ENCODE measurements at places on chromosomes 7 and 10.

DNA sequence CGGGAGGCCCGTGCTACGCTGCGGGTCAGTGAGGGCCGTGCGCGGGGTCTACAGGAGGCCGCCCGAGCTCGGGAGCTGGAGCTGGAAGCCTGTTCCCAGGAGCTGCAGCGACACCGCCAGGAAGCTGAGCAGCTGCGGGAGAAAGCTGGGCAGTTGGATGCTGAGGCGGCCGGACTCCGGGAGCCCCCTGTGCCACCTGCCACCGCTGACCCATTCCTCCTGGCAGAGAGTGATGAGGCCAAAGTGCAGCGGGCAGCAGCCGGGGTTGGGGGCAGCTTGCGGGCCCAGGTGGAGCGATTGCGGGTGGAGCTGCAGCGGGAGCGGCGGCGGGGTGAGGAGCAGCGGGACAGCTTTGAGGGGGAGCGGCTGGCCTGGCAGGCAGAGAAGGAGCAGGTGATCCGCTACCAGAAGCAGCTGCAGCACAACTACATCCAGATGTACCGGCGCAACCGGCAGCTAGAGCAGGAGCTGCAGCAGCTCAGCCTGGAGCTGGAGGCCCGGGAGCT, 7.0 kb downstream of the LZTS2 start:
- DNase-seq: no peak

DNA sequence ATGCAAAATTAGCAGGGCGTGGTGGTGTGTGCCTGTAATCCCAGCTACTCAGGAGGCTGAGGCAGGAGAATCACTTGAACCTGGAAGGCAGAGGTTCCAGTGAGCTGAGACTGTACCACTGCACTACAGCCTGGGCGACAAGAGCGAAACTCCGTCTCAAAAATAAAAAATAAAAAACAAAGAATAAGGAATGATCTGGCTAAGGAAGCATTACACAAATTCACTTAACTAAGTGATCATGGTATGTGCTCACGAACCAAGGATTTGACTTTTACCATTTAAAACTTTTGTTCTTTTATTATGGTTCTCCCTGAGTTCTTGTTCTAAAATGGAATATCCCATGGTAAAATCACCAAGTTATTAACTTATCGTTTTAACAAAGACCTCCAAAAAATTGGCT, 71.2 kb downstream of the SIRT1 start:
- DNase-seq: no peak

DNA sequence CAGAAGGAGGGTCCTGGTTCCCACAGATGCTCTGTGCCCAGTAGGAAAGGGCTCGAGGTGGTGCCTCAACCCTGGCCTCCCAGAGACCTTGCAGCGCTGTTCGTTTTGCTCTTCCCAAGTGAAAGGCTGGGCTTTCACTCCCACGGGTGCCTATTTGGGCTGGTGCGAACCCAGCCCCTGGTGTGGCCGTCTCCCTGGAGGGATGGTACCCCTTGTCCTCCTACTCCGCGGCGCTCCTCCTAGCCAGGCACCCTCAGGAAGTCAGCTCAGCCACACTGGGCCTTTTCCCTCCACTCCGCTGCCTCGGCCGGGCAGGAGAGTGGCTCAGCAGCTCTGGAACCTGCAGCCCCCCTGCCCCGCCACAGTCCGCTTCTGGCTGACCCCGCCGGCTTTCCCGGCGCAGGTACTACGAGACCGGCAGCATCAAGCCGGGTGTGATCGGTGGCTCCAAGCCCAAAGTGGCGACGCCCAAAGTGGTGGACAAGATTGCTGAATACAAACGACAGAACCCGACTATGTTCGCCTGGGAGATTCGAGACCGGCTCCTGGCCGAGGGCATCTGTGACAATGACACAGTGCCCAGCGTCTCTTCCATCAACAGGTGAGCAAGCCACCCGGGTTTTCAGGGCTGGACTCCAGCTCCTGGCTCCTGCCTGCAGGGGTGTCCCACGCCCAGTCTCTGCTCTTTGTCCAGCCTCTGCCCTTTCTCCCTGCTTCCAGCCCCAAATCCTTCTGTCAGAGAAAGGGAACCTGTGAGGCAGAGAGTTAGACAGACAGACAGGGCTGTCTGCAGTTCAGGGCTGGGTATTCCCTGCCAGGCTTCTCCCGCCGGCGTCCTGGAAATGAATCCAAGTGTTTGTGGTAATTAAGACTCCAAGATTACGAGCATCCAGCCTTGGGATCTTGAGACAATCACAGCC, 5.2 kb downstream of the PAX2 start:
- DNase-seq: no peak

DNA sequence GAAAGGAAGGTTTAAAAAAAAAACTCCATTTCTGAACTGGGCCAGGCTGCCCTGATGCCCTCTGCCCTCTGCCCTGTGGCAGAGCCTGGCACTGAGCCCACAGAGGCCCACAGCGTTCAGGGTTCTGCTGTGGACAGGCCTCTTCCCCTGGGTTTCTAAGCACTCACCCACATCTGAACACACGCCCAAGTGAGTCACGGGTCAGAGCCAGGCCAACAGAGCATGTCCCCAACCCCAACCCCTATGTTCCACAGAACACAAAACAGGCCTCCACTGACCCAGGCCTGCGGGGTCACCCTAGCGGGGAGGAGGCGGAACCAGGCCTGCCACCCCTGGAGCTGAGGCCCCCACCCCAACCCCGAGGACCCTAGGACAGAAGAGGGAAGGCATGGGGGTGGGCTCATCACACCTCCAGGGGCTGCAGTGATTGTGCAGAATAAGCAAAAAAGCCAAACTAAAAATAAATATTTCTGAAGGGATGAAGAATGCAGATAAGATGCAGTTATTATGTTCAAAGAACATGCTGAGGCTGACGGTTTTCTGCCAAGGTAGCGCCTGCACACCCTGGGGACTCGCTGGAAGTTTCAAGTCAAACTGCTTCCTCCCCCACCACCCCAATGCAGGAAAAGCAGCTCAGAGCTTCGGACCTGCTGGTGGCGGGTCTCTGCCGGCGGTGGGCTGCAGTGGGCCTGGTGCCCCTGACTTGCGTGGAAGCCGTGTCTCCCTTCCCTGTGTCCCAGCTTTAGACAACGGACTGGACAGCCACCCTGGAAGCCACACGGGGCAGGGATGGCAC, 5.4 kb downstream of the WDR86 start:
- DNase-seq: no peak

DNA sequence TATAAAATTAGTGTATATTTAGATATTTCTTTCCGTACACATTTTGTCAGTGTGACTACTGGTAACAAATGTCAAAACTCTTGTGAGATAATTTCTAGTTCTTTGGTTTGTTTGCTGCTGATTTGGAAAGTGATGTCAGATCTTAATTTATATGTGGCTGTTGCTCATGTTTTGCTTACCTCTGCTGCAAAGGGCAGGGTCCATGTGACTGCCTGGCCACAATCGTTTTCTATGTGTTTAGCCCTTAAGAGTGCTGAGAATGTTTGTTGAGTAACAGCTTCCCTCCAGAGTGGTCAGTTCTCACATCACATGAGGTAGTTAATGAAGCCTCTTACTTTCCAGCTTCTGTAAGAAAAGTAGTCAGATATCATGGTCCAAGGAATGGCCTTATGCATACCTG, 4.2 kb downstream of the NRBF2 start:
- no peak for DNase-seq

DNA sequence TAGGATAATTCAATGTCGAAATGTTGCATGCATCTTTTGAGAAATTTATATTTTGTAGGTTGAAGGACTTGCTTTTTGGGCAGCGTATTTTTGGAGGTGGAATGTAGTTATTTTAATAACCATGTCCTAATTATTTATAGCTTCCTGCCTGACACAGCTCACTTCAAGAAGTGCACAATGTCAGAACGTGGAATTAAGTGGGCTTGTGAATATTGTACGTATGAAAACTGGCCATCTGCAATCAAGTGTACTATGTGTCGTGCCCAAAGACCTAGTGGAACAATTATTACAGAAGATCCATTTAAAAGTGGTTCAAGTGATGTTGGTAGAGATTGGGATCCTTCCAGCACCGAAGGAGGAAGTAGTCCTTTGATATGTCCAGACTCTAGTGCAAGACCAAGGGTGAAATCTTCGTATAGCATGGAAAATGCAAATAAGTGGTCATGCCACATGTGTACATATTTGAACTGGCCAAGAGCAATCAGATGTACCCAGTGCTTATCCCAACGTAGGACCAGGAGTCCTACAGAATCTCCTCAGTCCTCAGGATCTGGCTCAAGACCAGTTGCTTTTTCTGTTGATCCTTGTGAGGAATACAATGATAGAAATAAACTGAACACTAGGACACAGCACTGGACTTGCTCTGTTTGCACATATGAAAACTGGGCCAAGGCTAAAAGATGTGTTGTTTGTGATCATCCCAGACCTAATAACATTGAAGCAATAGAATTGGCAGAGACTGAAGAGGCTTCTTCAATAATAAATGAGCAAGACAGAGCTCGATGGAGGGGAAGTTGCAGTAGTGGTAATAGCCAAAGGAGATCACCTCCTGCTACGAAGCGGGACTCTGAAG, 620 bp downstream of the ZRANB1 start:
- DNase-seq: no peak

DNA sequence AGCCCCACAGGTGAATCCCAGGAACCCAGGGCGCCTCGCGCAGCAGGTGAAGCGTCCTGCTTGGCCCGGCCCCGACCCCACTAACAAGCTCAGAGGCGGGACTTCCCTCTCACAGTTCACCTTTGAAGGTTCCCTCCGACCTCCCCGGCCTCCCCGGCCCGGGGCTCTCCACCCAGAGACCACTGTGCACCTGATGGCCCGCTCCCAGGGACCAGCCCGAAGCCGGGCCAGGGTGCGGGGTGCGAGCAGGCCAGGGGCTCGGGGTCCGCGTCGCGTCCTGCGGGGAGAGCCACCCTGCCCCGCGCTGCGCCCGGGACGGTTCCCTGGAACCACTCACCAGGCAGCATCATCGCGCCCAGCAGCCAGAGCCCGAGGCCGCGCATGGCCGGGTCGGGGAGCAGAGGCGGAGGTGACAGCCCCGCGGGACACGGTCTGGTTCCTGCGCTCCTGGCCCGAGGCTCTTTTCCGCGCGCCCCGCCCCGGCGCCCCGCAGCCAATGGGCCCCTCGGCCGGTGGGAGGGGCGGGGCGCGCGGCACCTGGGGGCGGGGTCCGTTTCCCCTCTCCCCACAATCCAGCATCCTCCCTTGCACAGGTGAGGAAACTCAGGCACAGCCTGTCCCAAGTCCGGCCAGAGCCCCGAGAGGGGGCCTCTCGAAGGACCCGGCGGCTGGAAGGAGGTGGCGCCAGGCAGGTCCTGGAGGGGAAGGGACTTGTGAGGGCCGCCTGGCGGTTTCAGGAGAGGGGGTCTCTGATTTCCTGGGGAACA, at the start of gene ADAM8:
Gene ADAM8, minus strand, starts transcription at position 434 of the 767 bp plus-strand sequence. Its CDS starts 51 bp downstream, at position 383.
- DNase-seq: no peak
